Left lung (tissue), 14 donors: ENCODE measurements at places on chromosomes 6 and 20. TPM values are rescaled to one million over a fixed set of nuclear protein-coding genes. Genes with fewer than 3 reads are reported as not detected.
A peak's percentile ranks its signal among the peaks of the same experiment; 100 is the strongest.

The DNAH8 gene
- 0.14 TPM for polyA plus RNA-seq

DNA sequence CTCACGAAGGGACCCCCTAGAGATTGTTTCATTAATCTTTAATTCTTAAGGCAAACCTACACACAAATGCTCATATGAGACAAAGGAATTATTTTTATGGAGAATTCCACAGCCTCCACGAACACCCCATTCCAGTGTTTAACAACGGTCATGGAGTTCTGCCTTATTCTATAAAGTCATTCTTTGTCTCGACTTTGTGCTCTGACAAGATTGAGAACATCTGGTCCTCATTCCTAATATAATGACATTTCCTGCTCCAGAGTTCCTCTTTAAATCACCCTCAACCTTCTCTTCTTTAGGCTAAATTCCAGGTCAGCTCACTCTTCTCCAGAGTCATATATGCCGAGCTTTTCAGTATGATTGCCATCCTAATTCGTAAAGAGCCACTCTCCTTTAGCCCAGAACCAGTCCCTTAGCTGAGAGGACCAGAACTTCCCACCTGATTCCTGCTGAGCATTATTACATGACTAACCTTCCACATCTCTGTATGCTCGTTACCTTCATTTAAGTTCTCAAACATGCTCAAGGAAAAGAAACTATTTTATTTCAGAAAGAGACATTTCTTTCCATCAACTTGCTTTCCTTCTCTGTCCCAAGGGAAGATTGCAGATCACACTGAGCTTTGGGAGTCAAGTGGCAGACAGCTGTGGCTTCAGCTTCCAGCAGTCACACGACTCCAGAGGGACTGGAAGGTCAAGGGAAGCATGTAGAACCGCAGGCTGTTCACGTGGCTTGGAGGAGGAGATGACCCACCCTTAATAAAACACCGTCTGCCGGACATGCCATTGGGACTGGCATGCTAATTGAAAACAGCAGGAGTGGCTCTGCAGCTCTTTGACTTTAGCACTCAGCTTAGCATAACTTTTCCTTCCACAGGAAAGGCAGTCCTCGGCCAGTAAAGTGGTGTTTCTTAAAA, 467.1 kb upstream of the HSF2 start:
- DNase-seq = peak; percentile 9

DNA sequence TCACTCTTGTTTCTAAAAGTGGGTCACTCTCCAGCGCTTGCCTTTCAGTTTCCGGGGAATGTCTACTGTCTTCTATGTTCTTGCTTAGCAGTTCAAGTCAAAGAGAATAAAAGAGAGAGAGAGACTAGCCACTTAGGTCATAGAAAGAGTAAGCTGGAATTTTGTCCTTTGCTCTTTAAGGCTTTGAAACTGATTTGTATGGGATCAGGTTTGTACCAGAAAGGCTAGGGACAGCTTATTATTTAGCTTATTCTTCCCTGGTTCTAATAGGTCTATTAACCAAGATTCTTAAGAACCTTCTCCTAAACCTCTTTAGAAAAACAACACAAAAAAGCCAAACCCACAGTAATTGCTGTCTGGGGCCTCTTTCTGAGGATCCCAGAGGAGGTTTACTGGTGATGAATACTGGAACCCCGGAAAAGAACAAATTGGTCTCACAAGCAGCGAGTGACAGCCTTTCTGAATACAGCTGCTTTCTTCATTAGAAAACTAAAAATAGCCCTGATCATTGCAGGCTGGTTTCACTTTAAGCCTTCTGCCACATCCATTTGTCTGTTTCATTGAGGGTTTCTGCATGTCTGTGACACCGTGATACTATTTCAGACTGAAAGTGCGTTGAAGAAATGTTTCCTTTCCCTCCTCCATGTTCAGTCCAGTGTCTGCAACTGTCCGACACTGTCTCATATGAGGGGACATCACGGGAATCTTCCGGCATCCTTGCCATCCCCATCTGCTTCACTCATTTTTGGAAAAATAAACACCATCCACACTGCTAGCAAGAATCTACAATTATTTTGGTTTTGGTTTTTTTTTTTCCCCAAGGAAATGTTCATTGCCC, 75.1 kb upstream of the ATXN1 start:
- no peak for DNase-seq

- no peak for DNase-seq
Observed at GRCh38 chr20:58976061-58976730, 4.9 kb upstream of the NELFCD start.

- DNase-seq = no peak
Observed at GRCh38 chr6:14165091-14165490, 47.5 kb downstream of the CD83 start.
